Cortex of kidney (tissue), 1 donor: ENCODE measurements at places on chromosomes 13 and 19.

DNA sequence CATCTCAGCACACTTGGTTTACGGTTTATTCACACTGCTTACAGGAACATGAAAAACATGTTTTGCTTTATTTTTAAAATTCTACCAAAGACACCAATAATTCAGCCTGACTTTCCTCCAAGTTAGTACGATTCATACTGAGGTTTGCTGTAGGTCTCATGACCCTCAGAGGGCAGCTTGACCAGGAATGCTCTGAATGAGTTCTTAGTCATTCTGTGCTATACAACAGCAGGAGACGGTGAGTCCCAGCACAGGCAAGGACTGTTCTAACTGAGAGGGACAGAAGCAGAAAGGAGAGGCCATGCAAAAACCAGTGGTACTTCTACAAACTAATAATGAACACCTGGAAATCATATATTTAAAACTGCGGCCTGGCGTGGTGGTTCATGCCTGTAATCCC lies 6.4 kb downstream of the GRTP1 start:
- DNase-seq, result no peak

- no peak for DNase-seq
These were observed 412.9 kb downstream of the DIAPH3 start for GRCh38 chr13:59750860-59751259.

- no peak for DNase-seq
These were observed 131.7 kb downstream of the ATP11A start for GRCh38 chr13:112821340-112822055.

DNA sequence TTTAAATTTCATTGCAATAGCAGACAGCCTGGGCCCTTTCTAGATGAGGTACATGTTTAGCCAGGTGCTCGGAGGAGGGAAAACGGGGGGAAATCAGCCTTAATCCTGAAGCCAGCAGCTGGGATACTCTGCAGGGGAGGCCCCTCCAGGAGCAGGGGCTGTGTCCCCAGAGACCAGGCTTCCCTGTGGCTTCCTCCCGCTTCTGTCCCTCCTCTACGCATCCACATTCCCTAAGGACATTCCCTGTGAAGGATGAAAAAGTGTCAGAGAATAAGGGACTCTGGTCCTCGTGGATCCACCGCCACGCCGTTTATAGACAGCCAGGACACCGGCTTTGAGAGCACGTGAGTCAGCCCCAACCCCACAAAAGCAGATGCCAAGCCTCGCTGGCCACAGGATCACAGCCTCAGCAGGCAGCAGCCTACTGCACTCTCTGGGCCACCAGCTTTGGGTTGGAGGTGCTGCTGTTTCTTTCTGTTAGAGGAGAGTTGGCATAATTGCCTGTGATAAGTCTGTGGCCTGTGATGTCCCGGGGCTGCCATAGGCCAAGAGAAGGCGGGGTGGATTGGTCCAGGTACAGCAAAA lies 36.7 kb upstream of the RANBP3 start:
- no peak for DNase-seq

- no peak for DNase-seq
These were observed 1.9 kb upstream of the FXYD7 start for GRCh38 chr19:35140962-35141836.

DNA sequence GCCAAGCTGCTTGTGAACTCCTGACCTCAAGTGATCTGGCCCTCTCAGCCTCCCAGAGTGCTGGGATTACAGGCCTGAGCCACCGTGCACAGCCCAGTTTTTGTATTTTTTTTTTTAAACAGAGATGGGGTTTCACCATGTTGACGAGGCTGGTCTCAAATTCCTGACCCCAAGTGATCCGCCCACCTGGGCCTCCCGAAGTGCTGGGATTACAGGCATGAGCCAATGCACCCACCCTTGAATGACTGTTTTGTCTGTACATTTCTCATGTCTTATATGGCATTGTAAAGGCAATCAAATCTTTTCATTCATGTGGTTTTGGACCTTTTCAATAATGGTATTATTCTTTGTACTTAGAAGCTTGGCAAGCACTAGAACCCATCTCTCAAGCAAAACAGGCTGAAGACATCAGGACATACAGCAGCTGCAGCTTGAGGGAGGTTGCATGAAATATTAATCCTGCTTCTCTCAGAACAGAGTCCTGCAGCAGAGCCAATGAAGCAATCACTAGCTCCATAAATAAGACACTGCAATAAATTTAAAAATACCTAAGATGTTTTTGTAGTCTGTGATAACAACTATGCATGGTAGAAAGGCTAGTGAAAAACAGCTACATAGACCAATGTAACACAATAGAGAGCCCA lies 209.9 kb downstream of the TUBA3C start:
- DNase-seq, result no peak

DNA sequence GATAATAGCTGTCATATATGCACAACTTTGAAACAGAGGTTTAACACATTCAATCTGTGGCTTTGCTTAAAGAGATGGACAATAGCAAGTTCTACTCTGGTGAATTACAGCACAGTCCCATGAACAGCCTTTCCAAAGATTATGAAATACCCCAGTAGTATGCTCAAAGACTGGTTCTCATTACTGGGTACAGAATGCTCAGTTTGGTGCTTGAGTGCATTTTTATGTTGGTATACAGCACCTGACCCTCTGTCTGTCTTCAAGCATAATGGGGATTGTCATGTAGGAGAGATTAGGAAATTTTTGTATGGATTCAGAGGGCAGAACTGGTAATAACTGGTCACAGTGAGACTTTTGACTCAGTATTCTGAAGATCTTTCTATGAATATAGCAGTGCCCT lies 7.6 kb downstream of the LMO7 start:
- no peak for DNase-seq

DNA sequence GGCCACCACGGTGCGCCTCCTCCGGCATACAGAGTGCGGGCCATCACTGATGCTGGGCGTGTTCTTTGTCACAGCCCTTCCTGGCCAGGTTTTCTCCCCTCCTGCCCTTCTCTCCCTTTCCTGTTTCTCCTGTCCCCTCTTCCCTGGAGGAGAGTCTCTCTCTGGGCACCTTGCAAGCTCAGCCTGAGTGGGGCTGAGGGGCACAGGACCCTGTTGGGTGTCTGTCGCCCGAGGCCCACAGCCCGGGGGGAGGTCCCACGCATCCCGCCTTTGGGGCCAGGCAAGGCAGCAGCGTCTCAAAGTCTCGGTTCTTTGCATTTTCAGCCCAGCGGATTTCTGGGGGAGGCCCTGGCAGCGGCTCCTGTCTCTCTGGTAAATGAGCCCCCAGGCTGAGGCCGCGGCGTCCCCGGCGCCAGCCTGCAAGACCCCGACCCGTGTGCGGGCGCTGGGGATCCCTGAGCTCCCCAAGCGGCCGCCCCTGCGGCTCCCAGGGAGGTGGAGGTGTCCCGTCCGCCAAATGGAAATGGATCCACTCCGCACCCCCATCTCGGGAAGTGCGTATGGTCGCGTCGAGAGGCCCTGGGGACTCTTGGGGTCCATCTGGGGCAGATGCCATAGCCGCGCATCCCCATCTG lies 47.2 kb downstream of the COMP start:
- DNase-seq, result no peak

DNA sequence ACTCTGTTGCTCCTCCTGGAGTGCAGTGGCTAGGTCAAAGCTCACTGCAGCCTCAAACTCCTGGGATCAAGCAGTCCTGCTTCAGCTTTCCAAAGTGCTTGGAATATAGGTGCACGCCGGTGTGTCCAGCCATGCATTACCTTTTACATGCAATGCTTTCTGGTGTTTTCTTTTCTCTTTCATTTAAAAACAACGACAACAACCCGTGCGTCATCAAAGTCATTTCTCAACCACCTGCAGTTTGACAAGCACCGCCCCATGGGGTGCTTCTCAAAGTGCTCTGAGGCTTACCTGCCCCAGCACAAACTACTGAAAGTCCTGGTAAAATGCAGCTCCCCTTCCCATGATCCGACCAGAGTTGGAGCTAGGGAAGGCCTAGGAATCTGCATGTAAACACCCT lies 7.1 kb downstream of the QTRT1 start:
- no peak for DNase-seq

DNA sequence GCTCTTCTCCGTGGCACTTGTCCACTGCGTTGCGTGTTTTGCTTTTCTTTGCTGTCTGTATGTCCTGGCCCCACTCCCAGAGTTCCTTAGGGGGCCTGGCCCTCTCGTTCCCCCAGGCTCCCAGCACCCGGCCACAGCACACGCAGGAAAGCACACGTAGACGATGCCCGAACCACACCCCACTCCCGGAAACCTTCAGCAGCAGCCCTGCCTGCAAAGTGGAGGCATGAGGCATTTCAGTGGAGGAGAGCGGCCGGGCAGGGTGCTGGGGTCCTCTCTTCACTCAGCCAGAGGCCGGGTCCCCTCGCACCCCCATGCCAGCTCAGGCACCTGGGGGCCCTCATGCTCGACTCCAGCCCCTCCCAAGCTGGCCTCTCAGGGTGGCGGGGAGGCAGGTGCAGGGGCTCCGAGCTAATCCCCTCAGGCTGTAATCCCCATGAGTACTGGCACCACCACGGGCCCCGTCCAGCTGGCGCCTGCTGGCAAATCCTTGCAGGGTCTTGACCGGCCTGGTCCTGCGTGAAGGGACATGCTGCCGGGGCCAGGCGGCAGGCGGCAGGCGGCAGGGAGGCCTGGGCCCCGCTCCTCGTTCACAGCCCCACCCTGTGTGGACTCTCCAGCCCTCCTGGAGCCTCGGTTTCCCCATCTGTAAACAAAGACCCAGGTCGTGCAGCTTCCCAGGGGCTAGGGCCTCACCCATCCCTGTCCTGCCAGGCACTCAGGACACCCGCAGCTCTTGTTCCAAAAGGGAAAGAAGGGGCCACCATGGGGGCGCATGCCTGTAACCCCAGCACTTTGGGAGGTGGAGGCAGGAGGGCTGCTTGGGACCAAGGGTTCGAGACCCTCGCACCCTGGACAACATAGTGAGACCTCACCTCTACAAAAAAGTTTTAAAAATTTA lies 7.0 kb downstream of the PIP5K1C start:
- DNase-seq, result no peak

DNA sequence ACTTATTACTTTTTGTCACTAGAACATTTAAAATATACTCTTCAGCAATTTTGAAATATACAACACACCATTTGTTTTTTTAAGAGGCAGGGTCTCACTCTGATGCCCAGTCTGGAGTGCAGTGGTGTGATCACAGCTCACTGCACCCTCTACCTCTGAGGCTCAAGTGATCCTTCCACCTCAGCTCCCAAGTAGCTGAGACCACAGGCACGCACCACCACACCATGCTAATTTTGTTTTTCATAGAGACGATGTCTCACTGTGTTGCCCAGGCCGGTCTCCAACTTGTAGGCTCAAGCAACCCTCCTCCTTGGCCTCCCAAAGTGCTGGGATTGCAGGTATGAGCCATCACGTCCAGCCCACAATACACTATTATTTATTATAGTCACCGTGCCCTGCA lies 2.6 kb downstream of the IGFL2 start:
- no peak for DNase-seq

- DNase-seq, result no peak
These were observed 1.7 kb upstream of the ADM5 start for GRCh38 chr19:49687566-49688316.

DNA sequence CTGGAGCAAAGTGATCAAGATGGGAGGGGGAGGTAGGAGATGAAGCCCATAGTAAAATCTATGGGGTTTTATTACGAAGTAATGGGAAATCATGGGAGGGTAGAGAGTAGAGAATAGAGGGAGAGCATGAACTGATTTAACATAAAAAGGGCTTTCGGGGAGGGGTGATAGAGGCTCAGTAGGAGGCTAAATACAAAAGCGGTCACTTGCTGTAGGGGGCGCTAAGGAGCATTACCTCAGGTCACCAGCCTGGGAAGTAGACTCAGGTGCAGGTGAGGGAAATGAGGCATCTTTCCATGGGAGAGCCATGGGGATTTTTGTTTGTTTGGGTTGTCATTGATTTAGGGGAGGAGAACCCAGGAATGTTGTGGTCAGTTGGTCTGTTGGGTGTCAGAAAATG lies 14.1 kb downstream of the KRTDAP start:
- DNase-seq, result no peak

DNA sequence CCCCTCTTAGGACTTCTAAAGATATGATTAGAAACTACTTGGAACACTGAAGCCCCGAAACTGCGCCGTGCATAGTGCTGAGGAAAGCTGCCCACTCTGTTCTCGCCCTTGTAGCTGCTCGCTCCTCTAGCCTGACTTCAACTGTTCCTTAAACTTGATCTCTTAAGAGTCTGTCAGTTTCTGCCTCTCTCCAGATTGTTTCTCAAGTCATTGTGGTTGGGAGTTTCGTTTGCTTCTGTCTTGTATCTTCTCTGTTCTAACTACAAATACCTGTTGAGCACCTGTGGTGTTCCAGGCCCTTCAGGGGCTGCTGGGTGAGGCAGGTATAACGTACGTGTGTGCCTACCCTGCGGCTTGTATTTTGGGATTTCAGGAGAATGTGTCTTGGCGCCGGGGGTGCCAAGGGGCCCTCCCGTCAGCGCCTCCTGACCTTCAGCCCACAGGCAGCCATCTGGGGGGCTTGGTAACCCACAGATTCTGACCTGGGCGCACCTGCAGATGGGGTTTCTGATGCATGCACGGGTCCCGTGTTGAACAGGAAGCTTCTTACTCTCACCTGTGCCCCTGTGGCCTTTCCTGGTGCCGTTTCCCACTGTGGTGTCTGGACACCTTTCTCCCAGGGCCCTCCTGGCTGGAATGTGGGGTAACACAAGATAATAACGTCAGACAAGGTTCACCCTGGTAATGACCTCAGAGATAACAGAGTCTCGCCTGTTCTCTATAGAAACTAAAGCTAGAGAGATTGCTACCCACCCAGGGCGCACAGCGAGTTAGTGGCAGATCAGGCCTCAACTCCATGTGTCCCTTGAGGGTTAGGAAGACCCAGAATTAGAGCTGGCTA lies 17.2 kb upstream of the DCUN1D2 start:
- no peak for DNase-seq

DNA sequence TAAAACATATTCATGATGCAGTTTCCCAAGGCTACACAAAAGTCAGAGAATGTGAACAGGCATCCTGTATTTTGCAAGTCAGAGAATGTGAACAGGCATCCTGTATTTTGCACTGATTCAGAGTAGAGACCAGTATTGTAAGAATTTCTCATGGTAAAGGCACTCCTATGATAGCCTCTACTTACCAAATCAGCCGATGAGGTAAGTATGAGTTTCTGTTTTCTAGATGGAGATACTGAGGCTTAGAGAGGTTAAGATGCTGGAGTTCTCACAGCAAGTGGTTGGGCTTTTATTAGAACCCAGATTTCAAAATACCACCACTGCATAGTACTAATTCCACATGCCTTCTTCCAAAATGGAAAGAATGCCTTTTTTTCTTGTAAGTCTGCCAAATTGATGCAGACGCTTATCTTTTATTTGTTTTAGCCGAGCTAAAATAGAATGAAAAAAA lies 12.3 kb downstream of the TPT1 start:
- DNase-seq, result no peak

DNA sequence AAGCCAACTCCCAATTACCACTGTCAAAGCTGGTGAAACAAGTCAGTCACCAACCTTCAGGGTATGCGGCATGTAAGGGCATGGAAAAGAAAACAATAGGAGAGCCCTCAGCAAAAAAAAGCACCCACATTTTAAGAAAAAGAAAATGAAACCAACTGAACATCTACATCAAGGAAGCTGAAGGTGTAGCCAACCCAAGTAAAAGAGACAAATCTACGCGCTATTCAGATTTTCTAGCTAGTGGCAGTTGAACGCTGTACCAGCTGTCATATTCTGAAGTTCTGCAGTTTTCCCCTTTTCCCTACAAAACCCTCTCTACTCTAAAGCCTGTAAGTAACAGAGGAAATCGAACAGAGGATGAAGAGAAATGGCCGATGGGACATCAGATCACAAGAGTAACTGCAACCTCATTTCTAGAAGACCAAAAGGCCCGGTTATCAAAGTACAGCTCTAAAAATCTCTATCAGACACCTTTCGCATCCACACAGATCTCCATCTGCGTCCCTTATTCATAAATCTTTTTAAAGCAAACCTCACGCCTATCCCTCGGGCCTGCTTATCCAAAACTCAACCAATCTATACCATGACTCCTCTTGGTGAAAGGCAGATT lies 1.4 kb downstream of the MYCBP2 start:
- DNase-seq, result no peak

GRCh38 chr13:33766329-33767123 lies 51.4 kb upstream of the RFC3 start:
- no peak for DNase-seq
